ENCODE measurements at places on chromosomes 7 and 10. TPM values are rescaled to one million over a fixed set of nuclear protein-coding genes. Genes with fewer than 3 reads are reported as not detected.

DNA sequence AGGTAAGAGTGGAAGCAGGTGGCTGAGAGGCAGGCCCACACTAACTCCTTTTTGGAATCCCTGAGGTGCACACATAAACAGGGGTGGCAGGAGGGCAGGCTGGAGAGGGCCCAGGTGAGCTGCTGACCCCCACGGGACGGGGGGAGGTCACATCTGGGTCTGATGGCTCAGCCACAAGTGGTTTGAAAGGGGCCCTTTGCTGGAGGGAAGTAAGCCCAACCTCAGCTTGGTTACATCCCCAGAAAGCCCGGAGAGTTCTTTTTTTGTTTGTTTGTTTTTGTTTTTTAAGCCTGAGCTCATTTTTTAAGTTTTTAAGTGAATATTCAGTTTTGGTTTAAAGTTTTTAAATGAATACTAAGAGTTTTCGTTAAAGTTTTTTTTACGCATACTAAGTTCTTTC, 72.8 kb upstream of the CUX1 start:
- DNase-seq, result no peak
- no peaks in the 10 kb centered on the region for H3K36me3 ChIP-seq
- H3K4me3 ChIP-seq, result peak overlapping the region; percentile 27
- H3K27ac ChIP-seq, result no peak overlapping the region

DNA sequence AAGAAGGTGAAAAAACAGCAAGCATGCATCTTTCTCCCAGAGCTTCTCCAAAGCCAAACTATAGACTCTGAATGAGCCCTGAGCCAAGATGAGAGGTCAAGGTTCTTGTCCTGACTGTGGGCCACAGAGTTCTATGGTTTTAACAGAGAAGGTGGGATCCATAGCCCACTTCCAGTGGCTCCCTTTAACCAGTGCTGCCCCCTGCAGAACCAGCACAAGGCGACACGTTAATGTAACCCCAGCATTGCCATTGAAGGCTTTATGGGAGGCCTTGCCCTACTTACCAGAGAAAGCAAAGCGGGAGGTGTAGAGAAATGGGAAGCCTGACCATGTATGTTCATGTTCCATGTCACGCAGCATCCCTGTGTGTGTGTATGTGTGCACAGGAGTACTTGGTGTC, 243.6 kb downstream of the PRPF18 start:
- no peaks in the 10 kb centered on the region for H3K27me3 ChIP-seq
- peaks cover 73% of the 10 kb centered on the region for H3K4me1 ChIP-seq
- H3K36me3 ChIP-seq, result peaks cover 5% of the 10 kb centered on the region
- no peak overlapping the region for H3K27ac ChIP-seq

- no peak overlapping the region for H3K4me3 ChIP-seq
- H3K36me3 ChIP-seq, result no peaks in the 10 kb centered on the region
- H3K27ac ChIP-seq, result no peak overlapping the region
- no peak for DNase-seq
These were observed 22.6 kb downstream of the CALCR start for GRCh38 chr7:93551931-93552330.

DNA sequence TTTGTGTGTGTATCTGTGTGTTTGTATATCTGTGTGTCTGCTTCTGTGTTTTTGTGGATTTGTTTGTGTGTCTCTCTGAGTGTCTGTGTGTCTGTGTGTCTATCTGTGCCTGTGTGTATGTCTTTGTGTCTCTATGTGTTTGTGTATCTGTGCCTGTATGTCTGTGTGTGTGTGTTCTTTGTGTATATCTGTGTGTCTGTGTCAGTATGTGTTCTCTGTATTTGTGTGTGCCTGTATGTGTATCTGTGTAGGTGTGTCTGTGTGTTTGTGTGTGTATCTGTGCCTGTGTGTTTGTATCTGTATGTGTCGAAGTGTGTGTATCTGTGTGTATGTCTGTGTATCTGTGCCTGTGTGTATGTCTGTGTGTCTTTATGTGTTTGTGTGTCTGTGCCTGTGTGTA, 118.2 kb downstream of the SH2D4B start:
- H3K27me3 ChIP-seq, result no peaks in the 10 kb centered on the region
- no peak for DNase-seq
- no peak overlapping the region for H3K4me3 ChIP-seq
- H3K4me1 ChIP-seq, result no peaks in the 10 kb centered on the region
- H3K27ac ChIP-seq, result no peak overlapping the region
- H3K36me3 ChIP-seq, result peaks cover 4% of the 10 kb centered on the region

DNA sequence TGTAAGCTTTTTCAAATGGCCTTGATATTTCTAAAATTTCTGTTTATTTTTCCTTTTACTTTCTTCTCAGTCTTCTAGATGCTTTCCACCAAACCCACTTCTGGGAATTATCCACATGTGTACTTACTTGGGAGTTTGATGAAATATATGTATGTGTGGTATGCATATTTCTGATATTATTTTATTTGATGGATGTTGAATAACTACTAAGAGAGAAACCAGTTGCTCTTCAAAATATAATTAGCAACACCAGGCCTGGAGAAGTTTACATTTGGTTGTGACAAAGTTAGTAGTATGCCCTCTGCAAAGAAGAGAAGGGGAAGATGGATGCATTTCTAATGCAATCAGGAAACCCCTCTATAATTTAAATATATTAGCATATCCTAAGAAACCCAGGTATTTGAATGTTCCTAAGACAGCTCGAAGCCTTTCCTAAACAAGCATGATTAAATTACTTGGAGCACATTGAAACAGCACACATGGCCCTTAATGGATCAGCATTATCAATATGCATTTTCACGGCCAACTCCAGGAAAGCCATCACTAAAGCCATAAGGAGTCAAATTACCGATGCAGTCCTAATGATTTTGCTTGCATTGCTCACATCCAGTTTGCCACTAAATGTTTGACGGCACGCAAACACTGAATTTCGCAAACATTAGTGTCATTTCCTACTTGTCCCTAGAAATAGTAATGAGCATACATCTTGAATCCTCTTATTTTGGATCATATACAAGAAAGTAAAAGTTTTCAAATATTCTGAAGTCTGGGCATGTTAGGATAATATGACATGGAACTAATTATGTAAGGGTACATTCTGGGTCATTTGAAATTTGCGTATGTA, 393.8 kb downstream of the EXOC4 start:
- H3K27ac ChIP-seq, result no peak overlapping the region
- H3K27me3 ChIP-seq, result no peaks in the 10 kb centered on the region
- H3K4me1 ChIP-seq, result peaks cover 35% of the 10 kb centered on the region

GRCh38 chr10:35588836-35589235, 16.3 kb upstream of the GJD4 start:
- no peak for DNase-seq
- no peak overlapping the region for H3K4me3 ChIP-seq
- H3K27ac ChIP-seq, result no peak overlapping the region
- no peaks in the 10 kb centered on the region for H3K36me3 ChIP-seq
- peaks cover 3% of the 10 kb centered on the region for H3K27me3 ChIP-seq

- no peak for DNase-seq
- H3K36me3 ChIP-seq, result no peaks in the 10 kb centered on the region
- H3K27me3 ChIP-seq, result no peaks in the 10 kb centered on the region
- H3K4me3 ChIP-seq, result no peak overlapping the region
- H3K27ac ChIP-seq, result no peak overlapping the region
These were observed 13.1 kb upstream of the CPA1 start for GRCh38 chr7:130367088-130367755.

GRCh38 chr10:24851629-24852028, 100.8 kb downstream of the PRTFDC1 start:
- H3K27me3 ChIP-seq, result no peaks in the 10 kb centered on the region
- H3K4me3 ChIP-seq, result peak overlapping the region; percentile 32
- no peaks in the 10 kb centered on the region for H3K36me3 ChIP-seq
- H3K4me1 ChIP-seq, result peaks cover 62% of the 10 kb centered on the region
- no peak for DNase-seq

OGDH gene
- total RNA-seq, result 116 TPM

EFCAB10 gene
- total RNA-seq, result 0.70 TPM

ST8SIA6 gene
- not detected for total RNA-seq
